ENCODE measurements at places on chromosomes 13 and 19.

GRCh38 chr13:92807353-92807752 lies 419.3 kb upstream of the GPC6 start:
- no peak for DNase-seq

GRCh38 chr19:14089412-14089661 lies 1.2 kb downstream of the SAMD1 start:
- DNase-seq = no peak

DNA sequence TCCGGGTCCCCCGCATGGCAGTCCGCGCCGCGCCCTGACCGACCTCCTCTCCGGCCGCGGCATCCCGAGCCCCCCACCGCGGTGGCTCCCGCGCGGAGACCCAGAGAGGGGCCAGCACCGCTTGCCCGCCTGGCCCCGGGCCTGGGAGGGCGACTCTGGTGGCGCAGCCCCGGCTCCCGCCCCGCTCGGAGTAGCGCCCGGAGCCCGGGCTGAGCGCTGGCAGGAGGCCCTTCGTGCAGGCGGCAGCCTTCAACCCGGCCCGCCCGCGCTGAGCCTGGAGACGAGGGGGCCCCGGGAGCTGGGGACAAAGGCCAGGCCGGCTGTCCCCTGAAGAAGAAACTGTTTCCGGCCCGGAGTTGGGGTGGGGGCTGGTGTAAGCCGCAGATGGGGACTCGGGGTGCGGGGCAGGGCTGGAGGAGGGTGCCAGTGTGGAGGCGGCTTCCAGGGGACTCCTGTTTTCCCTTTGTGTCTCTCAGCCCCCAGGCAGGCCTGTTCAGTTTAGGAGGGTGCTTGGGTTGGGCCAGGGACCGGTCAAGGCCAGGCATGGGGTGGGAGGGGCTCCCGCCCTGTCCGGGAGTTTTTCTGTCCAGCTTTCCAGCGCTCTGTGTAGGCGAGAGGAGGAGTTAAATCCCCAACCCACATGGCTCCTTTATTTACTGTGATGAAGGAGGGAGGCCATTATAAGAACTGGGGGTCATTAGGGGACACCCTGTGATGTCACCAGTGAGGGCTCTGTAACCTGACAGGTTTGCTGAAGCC lies 935 bp downstream of the LRP3 start:
- DNase-seq = no peak

GRCh38 chr13:26054896-26055295 lies 3.1 kb upstream of the SHISA2 start:
- no peak for DNase-seq

GRCh38 chr19:35144259-35144599 lies 1.2 kb downstream of the FXYD7 start:
- no peak for DNase-seq
